Karpas-422 (cell line): ENCODE measurements at places on chromosomes 4 and X. TPM values are rescaled to one million over a fixed set of nuclear protein-coding genes. Genes with fewer than 3 reads are reported as not detected.

Gene TMEM47
- total RNA-seq, result not detected in 2 replicates

Gene FABP2
- not detected in 2 replicates for total RNA-seq

Gene SLC49A3
- total RNA-seq, result not detected in 2 replicates

Gene FGFBP2
- total RNA-seq, result not detected in 2 replicates

Gene LAS1L
- 19.2 and 36.0 TPM in 2 replicates for total RNA-seq

Gene TRO
- total RNA-seq, result not detected in 2 replicates

Gene RRAGB
- 10.4 and 12.0 TPM in 2 replicates for total RNA-seq

Gene FAM156B
- total RNA-seq, result 10.2 and 15.0 TPM in 2 replicates

Gene AMER1
- total RNA-seq, result 3.1 and 4.4 TPM in 2 replicates

Gene NXF2
- total RNA-seq, result not detected in 2 replicates

Gene CXXC4
- total RNA-seq, result not detected in 2 replicates

Gene ASIC5
- not detected in 2 replicates for total RNA-seq

DNA sequence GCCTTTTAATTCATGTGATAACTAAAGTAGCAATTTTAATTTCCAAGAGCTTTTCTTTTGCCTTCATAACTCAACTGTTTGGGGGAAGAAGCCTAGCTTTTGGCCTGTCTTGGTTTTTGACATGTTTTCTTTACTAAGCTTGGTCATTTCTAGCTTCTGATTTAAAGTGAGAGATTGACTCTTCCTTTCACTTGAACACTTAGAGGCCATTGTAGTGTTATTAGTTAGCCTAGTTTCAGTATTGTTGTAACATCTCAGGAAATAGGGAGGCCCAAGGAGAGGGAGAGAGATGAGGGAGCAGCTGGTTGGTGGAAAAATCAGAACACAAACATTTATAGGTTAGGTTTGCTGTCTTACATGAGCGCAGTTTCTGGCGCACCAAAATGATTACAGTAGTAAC, 44.8 kb downstream of the DCLK2 start:
- no peak for DNase-seq

- peak; percentile 80 for DNase-seq
Observed at GRCh38 chr4:3484057-3484973, 21.2 kb downstream of the DOK7 start.

- DNase-seq, result peak; percentile 75
Observed at GRCh38 chr4:64584981-64585557, 175.8 kb upstream of the TECRL start.

DNA sequence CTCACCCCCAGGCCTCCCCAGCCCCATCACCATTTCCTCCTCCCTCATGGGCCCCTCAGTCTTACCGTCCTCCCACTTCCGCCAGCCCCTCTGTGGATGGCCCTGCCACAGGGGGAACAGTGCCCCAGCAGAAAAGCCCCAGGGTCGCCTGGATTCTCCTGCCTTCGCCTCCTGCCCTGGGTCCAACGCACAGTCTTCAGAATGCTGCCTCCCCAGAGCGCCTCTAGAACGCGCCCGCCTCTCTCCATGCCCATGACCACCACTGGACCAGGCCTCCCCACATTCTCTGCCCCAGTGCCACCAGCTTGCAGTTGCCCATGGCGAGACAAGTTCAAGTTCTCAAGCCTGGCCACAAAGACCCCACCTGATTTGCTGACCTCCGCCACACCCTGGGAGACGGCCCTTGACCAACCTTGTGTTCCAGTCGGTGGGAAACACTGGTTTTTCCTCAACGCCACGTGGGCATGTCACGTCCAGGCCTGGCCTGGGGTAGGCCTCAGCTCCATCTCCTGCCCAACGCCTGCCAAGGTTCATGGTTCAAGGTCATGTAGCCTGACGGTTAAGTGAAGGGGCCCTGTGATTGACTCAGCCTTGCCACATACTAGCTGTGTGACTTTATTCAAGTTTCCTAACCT, 634 bp upstream of the PLXNB3 start:
- DNase-seq, result no peak

- no peak for DNase-seq
Observed at GRCh38 chrX:46757593-46757992, 1.3 kb downstream of the SLC9A7 start.

GRCh38 chrX:112631892-112632291, 47.8 kb downstream of the LHFPL1 start:
- no peak for DNase-seq

DNA sequence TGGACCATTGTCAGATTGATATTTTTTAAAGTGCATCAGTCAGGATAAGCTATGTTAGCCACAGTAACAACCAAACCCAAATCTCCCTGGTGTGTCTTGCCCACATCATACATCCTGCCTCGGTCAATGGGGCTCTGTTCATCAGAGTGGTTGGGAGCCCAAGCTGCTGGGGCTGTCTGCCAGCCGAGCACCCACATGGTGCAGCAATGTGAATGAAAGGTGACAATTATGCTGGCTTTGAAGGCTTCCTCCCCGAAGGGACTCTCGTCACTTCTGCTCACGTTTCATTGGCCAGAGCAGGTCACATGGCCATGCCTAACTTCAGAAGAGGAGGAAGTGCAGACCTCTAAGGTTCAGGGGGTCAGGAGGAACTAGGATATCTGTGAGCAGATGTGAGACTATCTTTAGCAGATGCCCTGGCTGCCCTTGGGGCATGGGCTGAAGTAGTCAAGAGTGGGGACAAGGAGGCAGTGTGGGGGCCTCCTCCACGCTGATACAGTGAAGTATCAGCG, 1.3 kb upstream of the JAKMIP1 start:
- DNase-seq, result peak; percentile 76

DNA sequence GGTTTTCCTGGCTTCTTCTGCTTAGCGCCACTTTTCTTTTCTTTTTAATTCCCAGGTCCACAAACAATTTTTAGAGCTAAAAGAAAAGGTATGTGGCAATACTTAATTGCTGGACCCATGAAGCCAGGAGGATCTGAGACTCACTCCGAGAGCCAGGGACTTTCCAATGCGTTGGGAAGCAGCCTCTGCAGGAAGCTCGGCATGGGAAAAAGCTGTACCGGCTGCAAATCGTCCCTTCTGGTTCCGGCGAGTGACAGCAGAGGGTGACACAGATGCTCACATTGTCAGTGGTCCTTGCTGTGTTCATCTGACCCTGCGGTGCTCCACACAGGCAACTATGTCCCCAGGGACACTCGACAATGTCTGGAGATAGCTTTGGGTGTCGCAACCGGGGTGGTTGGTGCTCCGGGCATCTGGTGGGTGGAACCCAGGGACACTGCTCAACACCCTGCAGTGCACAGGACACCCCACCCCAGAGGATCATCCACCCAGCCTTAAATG, 164.0 kb downstream of the PRKX start:
- DNase-seq, result no peak

GRCh38 chr4:83297548-83298260, 13.1 kb upstream of the COQ2 start:
- no peak for DNase-seq

DNA sequence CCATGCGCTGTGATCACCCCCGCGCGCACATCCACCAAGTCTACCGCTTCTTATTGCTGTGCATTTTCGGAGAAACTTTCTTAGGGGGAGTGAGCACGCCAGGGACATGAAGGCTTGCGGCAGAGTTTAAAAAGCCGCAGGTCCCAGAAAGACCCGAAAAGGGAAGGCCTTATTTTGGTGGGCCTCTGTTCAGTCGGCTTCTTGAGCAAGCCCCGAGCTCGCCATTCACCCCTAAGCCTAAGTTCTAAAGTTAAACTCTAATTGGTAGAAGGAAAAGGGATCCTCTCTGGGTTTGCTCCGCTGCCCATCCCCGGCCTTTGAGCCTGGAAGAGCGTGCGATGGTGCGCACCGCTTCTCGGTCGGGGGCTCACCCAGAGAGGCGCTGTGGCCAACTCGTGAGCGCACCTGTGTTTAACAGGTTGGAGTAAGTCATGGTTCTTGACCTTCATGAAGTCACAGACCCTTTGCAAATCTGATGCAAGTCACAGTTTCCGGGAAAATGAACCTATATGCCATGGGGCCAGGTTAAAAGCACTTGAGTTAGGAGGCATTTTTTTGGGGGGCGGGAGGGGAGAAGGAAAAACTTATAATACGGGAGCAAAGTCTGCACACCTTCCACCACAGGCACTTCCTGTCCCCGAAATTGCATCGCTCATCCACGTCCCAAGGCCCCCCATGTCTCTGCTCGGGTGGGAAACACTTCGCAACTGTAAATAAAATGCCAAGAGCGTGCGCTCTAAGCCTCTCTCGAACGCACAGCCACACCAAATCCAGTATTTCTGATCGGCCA, 1.9 kb downstream of the PHOX2B start:
- no peak for DNase-seq

GRCh38 chrX:136209016-136209738, 42.0 kb downstream of the MAP7D3 start:
- peak; percentile 75 for DNase-seq

GRCh38 chr4:77127215-77127614, 29.8 kb upstream of the CCNG2 start:
- no peak for DNase-seq

- no peak for DNase-seq
Observed at GRCh38 chrX:130654409-130654950, 248.5 kb downstream of the ENOX2 start.

DNA sequence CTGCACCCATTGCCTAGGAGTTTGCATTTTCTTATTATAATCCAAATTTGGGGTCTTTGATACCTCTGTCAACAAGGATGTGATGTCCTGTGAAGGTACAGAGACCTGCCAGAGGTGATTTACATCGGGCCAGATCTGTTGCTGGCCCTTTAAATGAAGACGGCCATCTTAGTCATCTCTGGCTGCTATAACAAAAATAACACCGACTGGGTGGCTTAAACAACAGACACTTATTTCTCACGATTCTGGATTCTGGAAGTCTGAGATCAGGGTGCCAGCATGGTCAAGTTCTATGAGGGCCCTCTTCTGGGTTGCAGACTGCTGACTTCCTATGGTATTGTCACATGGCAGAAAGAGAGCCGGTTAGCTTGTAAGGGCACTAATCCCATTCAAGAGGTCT, 75.7 kb downstream of the F11 start:
- no peak for DNase-seq

DNA sequence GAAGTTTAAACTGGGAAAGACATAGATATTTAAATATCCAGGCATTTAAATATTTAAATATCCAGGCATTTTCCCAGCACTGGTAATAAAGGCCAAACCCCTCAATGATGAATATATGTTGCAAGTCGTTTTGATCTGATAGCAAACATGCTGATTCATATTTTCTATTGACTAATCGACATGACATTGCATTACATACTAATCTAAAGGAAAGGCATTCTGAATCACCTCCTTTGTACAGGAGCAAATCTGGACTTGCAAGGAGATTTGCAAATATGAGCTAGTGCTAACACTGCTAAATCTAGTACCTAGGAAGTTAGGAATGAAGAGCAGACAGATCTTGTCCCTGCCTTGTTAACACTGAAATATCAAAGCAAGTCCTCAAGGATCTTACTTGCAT, 207.3 kb downstream of the SLC7A11 start:
- no peak for DNase-seq

- no peak for DNase-seq
Observed at GRCh38 chrX:108347800-108348199, 90.4 kb downstream of the COL4A6 start.

- DNase-seq, result no peak
Observed at GRCh38 chr4:16865209-16865896, 33.1 kb downstream of the LDB2 start.

DNA sequence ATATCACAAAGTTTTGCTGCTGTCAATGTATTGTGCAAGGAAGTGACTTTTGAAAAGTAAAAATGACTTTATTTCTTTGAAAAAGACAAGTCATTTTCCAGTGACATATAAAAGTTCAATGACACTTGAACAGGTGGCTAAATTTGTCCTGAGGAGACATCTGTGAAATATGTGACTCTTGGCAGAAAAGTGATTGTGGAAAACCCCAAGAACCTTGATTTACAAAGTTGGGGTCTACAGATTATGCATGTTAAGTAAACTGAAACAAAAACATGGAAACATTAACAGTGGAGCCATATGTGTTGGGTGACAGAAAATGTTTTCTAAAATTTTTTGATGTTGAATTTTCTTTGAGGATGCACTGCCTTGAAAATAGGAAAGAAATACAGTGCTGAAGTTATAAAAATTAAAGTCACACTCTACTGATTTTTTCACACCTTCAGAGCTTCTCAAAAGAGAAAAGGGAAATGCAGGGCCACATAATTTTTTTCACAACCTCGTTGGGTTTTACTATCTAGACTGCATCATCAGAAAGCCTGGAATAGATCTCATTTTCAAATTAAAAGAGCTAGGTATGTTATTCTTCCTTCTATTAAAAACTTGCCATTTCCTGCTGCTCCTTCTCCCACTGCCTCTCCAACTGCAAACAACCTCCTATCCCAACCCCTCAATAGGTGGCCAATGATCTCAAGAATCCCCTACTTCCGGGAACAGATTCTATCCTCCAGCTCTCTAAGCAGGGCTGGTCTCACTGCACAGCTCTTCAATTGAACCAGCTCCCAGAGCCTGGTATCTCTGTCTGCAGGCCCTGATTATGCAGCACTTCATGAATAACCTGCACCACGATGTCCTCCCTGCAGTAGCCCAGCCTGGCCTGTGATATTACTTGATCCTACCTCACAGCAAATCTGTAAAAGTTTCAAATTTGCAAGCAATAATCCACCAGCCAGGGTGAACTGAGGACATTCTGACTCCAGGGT, 570.8 kb upstream of the CPEB2 start:
- no peak for DNase-seq

DNA sequence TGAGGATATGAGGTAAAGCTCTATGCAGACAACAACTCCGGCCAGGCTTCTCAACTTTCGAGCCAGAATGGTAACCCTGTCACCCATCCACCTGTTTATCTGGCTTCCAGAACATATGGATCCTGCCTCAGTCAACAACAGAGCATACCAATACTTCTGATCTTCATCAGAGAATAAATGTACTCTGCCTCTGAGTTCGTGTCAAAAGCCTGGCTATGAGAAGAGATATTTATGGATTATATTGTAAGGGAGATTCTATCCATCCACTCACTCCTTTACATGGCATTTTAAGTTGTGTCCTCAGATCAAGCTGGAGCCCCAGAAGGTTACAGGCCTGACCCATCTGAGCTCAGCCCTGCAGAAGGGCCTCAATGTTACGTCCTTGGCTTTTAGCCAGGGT, 9.8 kb upstream of the FOXO4 start:
- DNase-seq, result no peak

DNA sequence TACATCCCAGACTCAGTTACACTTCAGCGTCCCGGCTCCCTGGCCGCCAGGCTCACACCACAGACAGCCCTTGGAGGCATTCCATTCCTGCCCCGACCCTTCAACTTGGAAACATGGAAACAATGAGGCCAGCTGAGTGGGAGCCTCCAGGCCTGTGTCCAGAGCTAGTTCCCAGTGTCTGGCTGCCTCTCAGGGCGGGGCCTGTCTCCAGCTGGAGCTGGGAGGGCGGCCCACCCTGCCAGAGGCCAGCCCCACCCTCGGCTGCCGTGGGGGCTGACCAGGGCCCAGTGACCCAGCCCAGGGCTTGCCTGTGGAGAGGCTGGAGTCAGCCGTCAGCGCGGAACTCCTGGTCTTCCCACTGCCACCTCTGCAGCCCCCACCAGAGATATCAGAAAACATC, 37.4 kb upstream of the SPON2 start:
- no peak for DNase-seq

DNA sequence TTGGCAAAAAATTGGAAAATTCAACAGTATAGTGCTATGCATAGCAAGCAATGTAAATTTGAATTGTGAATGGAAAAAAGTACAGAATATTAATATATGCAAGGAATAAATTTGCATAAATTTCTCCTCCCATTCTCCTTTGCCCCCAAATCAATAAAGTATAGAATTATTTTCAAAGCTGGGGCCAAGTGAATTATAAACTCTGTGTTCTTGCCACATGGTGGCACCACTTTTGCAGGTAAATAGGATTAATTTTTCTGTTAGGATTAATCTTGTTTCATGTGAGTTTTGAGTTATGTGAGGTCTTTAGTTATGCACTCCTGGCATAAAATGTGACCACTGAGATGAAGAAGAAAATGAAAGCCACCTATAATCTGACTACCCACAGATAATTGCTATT, 19.9 kb downstream of the COPS4 start:
- peak; percentile 53 for DNase-seq
